ENCODE measurements at places on chromosomes 16 and 17. TPM values are rescaled to one million over a fixed set of nuclear protein-coding genes. Genes with fewer than 3 reads are reported as not detected.

Gene EFTUD2
- 26.3 TPM for total RNA-seq

Gene SLC47A1
- 0.97 TPM for total RNA-seq

Gene MLYCD
- 11.2 TPM for total RNA-seq

Gene SCO1
- 7.0 TPM for total RNA-seq

Gene CMTM2
- not detected for total RNA-seq
